ENCODE measurements at places on chromosomes 7 and 10.

DNA sequence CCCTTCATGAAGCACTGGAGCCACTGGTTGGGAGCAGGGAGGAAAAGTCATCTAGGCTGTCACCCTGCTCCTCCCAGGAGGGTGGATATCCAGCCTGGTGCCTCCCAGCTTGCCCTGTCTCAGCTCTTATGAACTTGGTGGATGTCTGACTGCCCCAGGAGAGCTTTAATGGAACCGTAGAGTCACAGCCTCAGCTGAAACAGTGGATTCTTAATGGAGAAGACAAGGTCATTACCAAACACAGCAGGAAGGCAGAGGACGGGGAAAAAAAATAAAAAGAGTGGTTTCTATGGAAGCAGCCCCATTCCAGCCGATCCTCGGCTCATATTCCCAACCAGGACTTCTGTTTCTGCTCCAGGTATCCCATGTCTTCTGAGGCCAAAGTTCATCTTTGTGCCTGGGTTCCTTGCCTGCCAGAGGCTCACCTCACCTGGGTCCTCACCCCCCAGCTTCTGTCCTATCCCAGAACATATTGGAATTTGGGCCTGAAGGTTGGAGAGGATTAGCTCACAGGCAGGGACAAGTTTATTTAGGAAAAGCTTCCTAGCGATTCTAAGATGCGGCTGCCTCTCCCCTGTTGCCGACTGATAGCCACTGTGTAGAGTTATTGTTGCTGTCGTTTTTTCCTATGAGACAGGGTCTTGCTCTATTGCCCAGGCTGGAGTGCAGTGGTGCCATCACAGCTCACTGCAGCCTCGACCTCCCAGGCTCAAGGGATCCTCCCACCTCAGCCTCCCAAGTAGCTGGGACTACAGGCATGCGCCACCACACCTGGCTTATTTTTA lies 15.6 kb downstream of the CCL26 start:
- DNase-seq = no peak

DNA sequence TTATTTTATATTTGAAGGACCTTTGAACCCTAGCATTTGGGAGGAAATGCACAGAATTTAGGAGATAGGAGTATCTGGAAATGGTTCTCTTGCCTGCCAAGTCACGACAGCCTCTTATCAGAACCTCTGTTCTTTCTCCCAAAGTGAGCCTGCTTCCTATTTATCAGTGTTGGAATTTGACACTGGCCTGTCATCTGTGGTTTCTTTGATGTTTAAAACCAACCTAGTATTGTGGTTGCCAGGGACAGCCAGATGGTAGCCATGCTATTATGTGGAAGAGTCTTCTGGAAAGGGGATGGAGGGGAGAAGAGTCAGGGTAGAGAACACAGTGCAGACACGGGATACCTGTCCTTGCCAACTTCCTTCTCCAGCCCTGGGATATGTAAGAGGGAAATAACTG lies 21.1 kb downstream of the ZNF282 start:
- DNase-seq = no peak

DNA sequence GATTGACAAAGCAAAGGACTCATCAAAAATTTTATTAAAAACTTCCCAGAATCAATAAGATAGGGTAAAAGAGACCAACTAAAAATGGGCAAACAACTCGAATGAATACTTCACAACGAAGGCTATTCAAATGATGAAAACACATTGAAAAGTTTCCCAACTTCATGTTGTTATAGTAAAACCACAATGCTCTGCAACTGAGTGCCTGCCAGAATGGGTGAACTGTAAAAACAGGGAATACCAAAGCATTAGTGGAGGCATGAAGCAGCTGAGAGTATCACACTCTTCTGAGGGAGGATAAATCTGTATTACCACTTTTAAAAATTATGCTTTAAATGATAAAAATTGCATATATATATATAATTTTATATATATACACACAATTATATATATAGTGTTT lies 1214.7 kb downstream of the SORCS3 start:
- no peak for DNase-seq

- peak; percentile 44 for DNase-seq
These were observed 97.1 kb downstream of the SH3PXD2A start for GRCh38 chr10:103758294-103758681.
